Inflammatory macrophage treated with lipopolysaccharide for 1 hour (primary cell): ENCODE measurements at places on chromosomes 5 and 9.

- DNase-seq: peak; percentile 5
These were observed 591.5 kb downstream of the RAB3C start for GRCh38 chr5:59174248-59174844.

- DNase-seq: no peak
These were observed 7.1 kb upstream of the PTGES start for GRCh38 chr9:129759804-129760502.

DNA sequence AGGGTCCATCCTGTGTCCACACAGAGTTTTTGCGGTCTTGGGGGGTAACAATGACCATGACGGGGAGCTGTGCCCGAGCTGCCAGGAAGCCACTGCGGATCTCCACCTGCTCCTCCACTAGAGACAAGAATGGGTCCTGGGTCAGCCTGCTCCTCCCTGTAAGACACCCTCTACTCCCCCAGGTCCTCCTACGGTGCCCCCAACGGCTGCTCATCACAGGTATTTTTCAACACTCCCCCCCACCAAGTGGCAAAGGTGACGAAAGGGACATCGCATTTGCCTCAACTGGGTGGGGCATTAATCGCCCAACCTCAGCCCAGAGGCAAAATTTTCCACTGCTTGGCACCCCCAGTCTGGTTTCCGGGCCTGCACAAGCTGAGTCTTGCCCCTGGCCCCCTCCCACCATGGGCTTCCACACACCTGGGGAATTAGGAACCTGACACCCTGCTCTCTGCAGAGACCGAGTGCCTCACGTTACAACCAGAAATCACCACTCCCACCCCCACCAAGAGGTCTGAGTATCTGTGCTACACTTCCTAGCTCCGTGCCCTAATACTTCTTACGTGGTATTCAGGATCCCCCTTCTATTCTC is 9.6 kb downstream of the NOL6 start:
- DNase-seq: no peak

DNA sequence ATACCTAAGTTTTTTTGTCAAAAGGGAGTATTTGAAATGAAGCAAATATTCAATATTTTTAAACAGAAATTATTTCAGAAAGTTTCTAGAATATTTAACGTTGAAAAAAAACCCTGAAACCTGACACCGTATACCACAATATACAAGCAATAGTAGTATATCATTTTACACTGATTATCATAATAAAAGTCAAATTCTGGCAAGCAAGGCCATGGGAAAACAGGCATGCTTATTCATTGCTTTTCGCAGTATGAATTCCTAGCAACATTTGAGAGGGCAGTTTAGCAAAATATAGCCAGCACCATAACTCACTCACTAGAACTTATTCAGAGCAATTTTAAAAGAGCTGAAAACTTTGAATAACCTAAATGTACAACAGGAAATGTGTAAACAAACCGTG is 46.1 kb downstream of the ERAP1 start:
- DNase-seq: no peak

- peak; percentile 66 for DNase-seq
These were observed 57.5 kb upstream of the GNA14 start for GRCh38 chr9:77705636-77706035.
